ENCODE measurements at places on chromosomes 16 and 17. TPM values are rescaled to one million over a fixed set of nuclear protein-coding genes. Genes with fewer than 3 reads are reported as not detected.

ABAT gene
- total RNA-seq, result 5.2 TPM

SLC35G6 gene
- not detected for total RNA-seq

PRR11 gene
- total RNA-seq, result 13.2 TPM

CHST6 gene
- 1.9 TPM for total RNA-seq

NTHL1 gene
- total RNA-seq, result 11.1 TPM

SOX8 gene
- total RNA-seq, result not detected

ZFHX3 gene
- total RNA-seq, result 12.8 TPM

GRCh38 chr16:53219795-53220454 lies 165.1 kb downstream of the CHD9 start:
- H3K27ac ChIP-seq, result peak overlapping the region; percentile 68
- no peak for DNase-seq
- H3K27me3 ChIP-seq, result no peaks in the 10 kb centered on the region
- H3K36me3 ChIP-seq, result no peaks in the 10 kb centered on the region
- H3K4me3 ChIP-seq, result no peak overlapping the region

DNA sequence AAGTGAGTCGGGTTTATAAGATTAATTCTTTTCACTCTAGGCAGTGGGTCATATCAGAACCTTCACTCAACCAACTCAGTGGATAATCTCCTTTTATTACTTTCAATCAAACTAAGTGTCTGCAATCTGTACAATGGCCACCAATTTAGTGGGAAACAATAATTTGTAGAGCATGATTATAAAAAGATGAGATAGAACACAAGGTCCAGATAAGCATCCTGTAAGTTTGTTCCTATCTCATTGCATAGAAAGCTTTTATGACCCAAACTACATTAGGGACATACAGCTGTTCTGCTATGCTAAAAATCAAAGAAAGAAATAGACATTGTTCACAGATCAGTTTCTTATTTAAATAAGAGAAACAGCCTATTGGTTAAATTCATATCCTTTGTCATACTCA lies 341.4 kb upstream of the PSMD7 start:
- H3K4me1 ChIP-seq, result peaks cover 1% of the 10 kb centered on the region
- H3K4me3 ChIP-seq, result no peak overlapping the region
- H3K27ac ChIP-seq, result no peak overlapping the region
- no peak for DNase-seq
- H3K36me3 ChIP-seq, result no peaks in the 10 kb centered on the region

DNA sequence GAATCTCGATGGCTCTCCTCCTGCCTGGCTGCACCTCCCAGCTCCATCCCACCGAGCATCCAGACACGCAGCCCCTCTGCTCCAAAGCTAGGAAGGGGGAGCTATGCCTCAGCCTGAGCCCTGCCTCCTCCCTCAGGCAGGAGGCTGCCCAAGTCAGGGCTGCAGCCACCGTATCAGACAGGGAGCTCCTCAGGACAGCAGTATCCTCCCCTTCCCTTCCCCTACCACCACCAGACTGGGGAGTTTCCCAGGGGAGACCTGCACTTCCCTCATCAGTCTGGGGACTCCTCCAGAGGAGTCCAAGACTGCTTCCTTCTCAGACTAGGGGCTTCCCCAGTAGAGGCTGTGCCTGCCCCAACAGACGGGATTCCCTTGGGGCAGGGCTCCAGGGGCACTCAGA lies 17.5 kb downstream of the TMEM132E start:
- no peak overlapping the region for H3K4me3 ChIP-seq
- H3K27ac ChIP-seq, result no peak overlapping the region
- H3K36me3 ChIP-seq, result no peaks in the 10 kb centered on the region
- no peaks in the 10 kb centered on the region for H3K27me3 ChIP-seq
- H3K4me1 ChIP-seq, result no peaks in the 10 kb centered on the region
- DNase-seq, result no peak

DNA sequence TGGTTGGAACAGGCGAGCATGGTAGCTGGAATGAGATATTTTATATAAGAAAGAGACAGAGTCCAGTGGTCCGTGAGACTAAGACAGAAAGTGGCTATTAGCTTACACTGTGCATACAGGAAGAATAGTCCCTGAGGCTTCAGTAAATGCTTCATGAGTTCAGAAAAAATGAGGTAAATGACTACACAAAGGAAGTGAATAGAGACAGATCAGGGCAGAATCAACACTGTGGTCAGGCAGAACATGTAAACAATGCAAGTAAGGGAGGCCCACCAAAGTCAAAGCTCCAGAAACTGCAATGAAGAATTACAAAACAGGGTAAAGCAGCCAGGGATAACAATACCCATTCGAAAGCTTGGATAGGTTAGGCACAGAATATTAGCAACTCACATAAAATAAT lies 4.8 kb downstream of the ABCA10 start:
- H3K27ac ChIP-seq, result no peak overlapping the region
- no peaks in the 10 kb centered on the region for H3K27me3 ChIP-seq
- no peak for DNase-seq
- H3K4me1 ChIP-seq, result no peaks in the 10 kb centered on the region
- no peaks in the 10 kb centered on the region for H3K36me3 ChIP-seq

DNA sequence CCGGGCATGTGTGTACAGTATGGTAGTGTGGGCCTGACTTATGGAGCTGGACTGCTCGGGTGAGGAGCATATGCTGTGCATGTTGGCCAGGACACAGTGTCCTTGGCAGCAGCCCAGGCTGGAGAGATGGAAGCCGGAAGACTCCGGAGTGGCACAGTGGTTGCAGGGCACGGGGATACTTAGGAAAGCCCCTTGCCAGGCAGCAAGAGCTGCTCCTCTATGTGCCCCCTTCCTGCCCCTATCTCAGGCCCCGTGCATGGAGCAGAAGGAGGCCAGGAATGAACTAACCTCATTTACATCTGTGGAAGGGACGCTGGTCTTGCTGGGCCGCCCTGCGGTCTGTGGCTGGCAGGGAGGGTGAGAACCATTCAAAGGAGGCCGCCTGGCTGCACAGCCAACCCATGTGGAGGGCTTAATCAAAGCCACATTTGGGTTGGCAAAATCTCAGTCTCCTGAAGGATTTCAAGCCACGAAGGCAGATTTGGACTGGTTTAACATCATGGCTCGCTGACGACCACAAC lies 32.2 kb upstream of the RCVRN start:
- no peaks in the 10 kb centered on the region for H3K4me1 ChIP-seq
- no peak overlapping the region for H3K4me3 ChIP-seq
- H3K27me3 ChIP-seq, result no peaks in the 10 kb centered on the region

DNA sequence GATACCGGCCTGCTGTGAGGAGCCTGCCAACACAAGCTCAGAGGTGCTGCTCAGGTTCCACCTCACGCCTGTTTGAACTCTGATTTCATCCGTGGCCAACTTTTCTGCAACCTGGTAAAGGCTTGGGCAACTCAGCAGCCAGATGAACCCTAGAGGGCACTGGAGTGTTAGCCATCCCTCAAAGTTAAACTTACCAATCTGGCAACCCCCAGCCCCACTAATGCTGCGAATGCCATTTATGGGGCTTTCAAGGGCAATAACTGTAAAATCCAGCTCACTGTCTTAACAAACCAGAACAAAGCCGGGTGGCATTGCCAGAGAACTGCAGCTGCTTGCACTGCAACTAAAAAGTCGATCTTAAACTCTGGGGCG lies 105.5 kb downstream of the AXIN2 start:
- no peak overlapping the region for H3K4me3 ChIP-seq
- H3K27ac ChIP-seq, result no peak overlapping the region
- H3K27me3 ChIP-seq, result peaks cover 26% of the 10 kb centered on the region
- no peaks in the 10 kb centered on the region for H3K36me3 ChIP-seq
- no peak for DNase-seq
- H3K4me1 ChIP-seq, result no peaks in the 10 kb centered on the region

DNA sequence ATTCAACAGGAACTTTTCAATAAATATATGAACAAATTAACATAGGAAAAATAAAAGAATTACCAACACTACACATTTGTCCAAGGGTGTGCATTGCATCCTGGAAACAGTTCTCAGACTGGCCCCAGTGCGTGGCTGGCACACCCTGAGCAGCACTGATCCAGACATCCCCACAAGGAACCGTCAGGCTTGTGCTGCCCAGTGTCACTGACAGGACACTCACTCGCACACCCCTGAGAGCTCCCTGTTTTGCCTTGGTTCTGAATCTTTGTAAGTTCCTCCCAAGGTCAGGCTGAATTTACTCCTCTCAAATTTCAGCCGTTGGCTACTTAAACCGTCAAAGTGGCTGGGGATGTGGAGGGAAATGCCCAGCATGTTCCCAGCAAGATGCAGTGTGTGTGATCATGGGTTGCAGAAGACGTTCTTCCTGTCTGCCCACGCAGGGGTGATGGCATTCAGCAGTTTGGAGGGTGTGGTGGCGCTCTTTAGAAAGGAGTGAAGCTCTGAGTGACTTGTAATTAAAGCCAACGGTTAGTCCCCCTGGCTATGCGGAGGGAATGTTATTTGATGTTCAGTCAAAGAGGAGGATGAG lies 1.7 kb downstream of the MT2A start:
- DNase-seq, result no peak
- peak overlapping the region; percentile 66 for H3K4me3 ChIP-seq
- H3K4me1 ChIP-seq, result peaks cover 39% of the 10 kb centered on the region

DNA sequence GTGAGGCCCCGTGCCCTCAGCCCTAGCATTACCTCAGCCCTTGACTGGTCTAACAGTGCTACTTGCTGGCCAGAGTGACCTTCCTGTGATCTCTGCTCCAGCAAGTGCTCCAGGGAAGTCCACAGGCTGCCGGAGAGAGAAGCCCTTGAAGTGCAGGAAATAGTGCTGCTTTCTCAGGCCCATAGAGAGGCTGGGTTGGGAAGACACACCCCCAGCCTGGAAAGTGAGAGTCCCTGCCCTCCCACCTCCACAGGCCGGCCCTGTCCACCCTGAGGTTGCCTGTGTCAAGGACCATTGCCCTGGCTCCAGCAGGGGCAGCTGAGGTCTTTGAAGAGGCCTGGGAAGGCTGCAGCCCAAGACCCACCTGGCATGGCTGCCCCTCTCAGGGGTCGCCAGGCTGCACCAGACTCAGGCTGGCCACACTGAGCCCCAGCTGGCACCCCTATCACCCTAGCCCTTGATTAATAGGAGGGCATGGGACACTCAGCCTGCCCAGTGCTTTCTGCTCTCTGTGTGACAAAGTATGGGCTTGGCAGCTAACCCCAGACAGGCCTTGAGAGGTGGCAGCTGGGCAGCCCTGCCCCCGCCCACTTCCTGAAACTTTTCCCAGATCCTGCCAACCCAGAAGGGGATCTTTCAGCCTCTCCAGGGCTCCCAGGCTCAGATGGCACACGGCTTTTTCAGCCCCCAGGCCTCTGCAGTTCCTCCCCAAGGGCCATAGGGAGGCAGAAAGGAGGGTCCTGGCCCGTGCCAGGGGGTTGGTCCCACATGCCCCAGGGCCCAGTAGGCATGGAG lies 21.7 kb downstream of the ATP6V0D1 start:
- H3K27me3 ChIP-seq, result no peaks in the 10 kb centered on the region
- H3K27ac ChIP-seq, result peak overlapping the region; percentile 88
- no peaks in the 10 kb centered on the region for H3K36me3 ChIP-seq
- no peak for DNase-seq

GRCh38 chr16:58462997-58463941 lies 36.7 kb upstream of the NDRG4 start:
- DNase-seq, result no peak
- H3K36me3 ChIP-seq, result no peaks in the 10 kb centered on the region
- H3K4me3 ChIP-seq, result peak overlapping the region; percentile 56

- no peak for DNase-seq
- no peaks in the 10 kb centered on the region for H3K27me3 ChIP-seq
- H3K27ac ChIP-seq, result no peak overlapping the region
Observed at GRCh38 chr16:19909750-19910322, 25.2 kb upstream of the GPRC5B start.

DNA sequence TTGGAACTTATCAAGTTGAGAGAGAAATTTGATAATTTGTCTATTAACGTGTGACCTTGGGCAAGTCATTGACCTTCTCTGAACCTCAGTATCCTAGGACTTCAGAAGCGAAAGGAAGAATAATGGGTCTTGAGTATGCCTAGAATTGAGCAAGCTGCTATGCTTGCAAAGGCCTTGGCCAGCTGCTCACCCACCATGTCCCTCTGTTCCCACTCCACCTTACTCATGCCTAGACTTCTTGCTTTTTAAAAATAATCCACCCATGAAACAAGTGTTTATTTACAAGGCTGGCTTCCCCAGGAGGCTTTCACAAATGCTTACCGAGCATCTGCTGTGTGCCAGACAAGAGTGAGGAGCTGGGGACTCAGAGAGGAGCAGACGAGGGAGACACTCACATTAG lies 590.6 kb downstream of the MAF start:
- H3K4me3 ChIP-seq, result no peak overlapping the region
- H3K27ac ChIP-seq, result no peak overlapping the region
- no peaks in the 10 kb centered on the region for H3K27me3 ChIP-seq
- no peaks in the 10 kb centered on the region for H3K36me3 ChIP-seq
- no peak for DNase-seq

GRCh38 chr17:37322826-37323561 lies 52.8 kb upstream of the C17orf78 start:
- no peaks in the 10 kb centered on the region for H3K27me3 ChIP-seq
- DNase-seq, result no peak
- H3K27ac ChIP-seq, result no peak overlapping the region
- no peaks in the 10 kb centered on the region for H3K4me1 ChIP-seq

DNA sequence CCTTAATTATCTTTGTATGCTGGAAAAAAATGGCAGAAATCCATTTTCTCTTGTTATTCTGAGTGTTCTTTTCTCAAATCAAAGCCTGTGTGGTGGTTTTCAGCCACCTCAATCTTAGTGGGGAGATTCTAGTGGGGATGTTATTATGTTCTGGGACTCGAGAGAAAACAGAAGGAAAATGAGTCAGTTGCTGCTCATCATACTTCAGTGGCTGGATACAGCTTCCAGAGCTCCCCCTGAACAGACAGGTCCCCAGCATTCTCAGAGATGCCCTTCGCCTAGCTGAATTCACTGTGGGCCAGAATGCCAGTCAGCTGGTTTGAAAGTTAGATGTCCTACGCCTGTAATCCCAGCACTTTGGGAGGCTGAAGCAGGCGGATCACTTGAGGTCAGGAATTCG lies 8.5 kb downstream of the ST6GALNAC1 start:
- no peaks in the 10 kb centered on the region for H3K4me1 ChIP-seq
- H3K27ac ChIP-seq, result no peak overlapping the region
- H3K27me3 ChIP-seq, result no peaks in the 10 kb centered on the region
- H3K36me3 ChIP-seq, result no peaks in the 10 kb centered on the region
- DNase-seq, result no peak
- H3K4me3 ChIP-seq, result no peak overlapping the region

- H3K36me3 ChIP-seq, result no peaks in the 10 kb centered on the region
- no peak overlapping the region for H3K4me3 ChIP-seq
- H3K27me3 ChIP-seq, result peaks cover 38% of the 10 kb centered on the region
- DNase-seq, result no peak
- H3K4me1 ChIP-seq, result peaks cover 3% of the 10 kb centered on the region
Observed at GRCh38 chr16:31382485-31383161, 10.5 kb upstream of the ITGAD start.

GRCh38 chr16:82070656-82071369 lies 35.8 kb downstream of the HSD17B2 start:
- no peaks in the 10 kb centered on the region for H3K36me3 ChIP-seq
- peak overlapping the region; percentile 72 for H3K27ac ChIP-seq
- H3K4me1 ChIP-seq, result peaks cover 8% of the 10 kb centered on the region
- H3K4me3 ChIP-seq, result no peak overlapping the region
- no peaks in the 10 kb centered on the region for H3K27me3 ChIP-seq

GRCh38 chr17:1203111-1203966 lies 23.6 kb upstream of the ABR start:
- peak overlapping the region; percentile 59 for H3K4me3 ChIP-seq
- peak overlapping the region; percentile 73 for H3K27ac ChIP-seq
- no peaks in the 10 kb centered on the region for H3K27me3 ChIP-seq
- no peak for DNase-seq
- peaks cover 8% of the 10 kb centered on the region for H3K4me1 ChIP-seq

GRCh38 chr17:65833214-65833613 lies 271.8 kb upstream of the AXIN2 start:
- H3K27ac ChIP-seq, result no peak overlapping the region
- no peaks in the 10 kb centered on the region for H3K4me1 ChIP-seq
- H3K4me3 ChIP-seq, result no peak overlapping the region
- DNase-seq, result no peak
- no peaks in the 10 kb centered on the region for H3K27me3 ChIP-seq
